Sigmoid colon (tissue), 7 donors: ENCODE measurements at places on chromosomes 7 and 10. TPM values are rescaled to one million over a fixed set of nuclear protein-coding genes. Genes with fewer than 3 reads are reported as not detected.

Gene MYH16
- polyA plus RNA-seq: not detected

Gene CCDC146
- 6.6 TPM for polyA plus RNA-seq

Gene PAX2
- not detected for polyA plus RNA-seq

Gene CABCOCO1
- polyA plus RNA-seq: 0.10 TPM

Gene ZPBP
- polyA plus RNA-seq: not detected

Gene ITIH5
- 0.60 TPM for polyA plus RNA-seq

Gene SGCE
- 7.8 TPM for polyA plus RNA-seq

Gene LRRC18
- polyA plus RNA-seq: not detected

Gene HOXA2
- 1.9 TPM for polyA plus RNA-seq

Gene ELOVL3
- not detected for polyA plus RNA-seq

Gene DLX5
- polyA plus RNA-seq: not detected

Gene TMEM140
- 10.9 TPM for polyA plus RNA-seq

Gene NME8
- polyA plus RNA-seq: not detected

Gene XRCC2
- polyA plus RNA-seq: 0.23 TPM

Gene SPDYE2
- not detected for polyA plus RNA-seq

Gene FAM131B
- 2.0 TPM for polyA plus RNA-seq

Gene ECHDC3
- 15.1 TPM for polyA plus RNA-seq

Gene NUTM2E
- polyA plus RNA-seq: not detected

Gene CTAGE15
- 0.63 TPM for polyA plus RNA-seq

Gene NPY
- polyA plus RNA-seq: not detected

Gene KEL
- polyA plus RNA-seq: 0.69 TPM

Gene SEPTIN14
- polyA plus RNA-seq: not detected

Gene C10orf143
- 7.4 TPM for polyA plus RNA-seq

Gene BZW2
- polyA plus RNA-seq: 51.1 TPM

Gene COL1A2
- polyA plus RNA-seq: 12.3 TPM

Gene ACTL6B
- 0.58 TPM for polyA plus RNA-seq

Gene RNF148
- not detected for polyA plus RNA-seq

Gene ABCC2
- 0.86 TPM for polyA plus RNA-seq

Gene TDRD1
- not detected for polyA plus RNA-seq

Gene CAMK2B
- polyA plus RNA-seq: 1.2 TPM

Gene MOSPD3
- 18.7 TPM for polyA plus RNA-seq

Gene BMPER
- not detected for polyA plus RNA-seq

Gene HKDC1
- polyA plus RNA-seq: 33.3 TPM

Gene TCERG1L
- polyA plus RNA-seq: not detected

Gene AKR1D1
- not detected for polyA plus RNA-seq

Gene ALOX5
- polyA plus RNA-seq: 24.2 TPM

Gene VSTM4
- 0.23 TPM for polyA plus RNA-seq

Gene SLC16A12
- polyA plus RNA-seq: 0.23 TPM

Gene HYAL4
- 0.09 TPM for polyA plus RNA-seq
